Activated naive CD8-positive, alpha-beta T cell treated with anti-CD3 and anti-CD28 coated beads for 36 hours (primary cell): ENCODE measurements at places on chromosomes 2 and 18. TPM values are rescaled to one million over a fixed set of nuclear protein-coding genes. Genes with fewer than 3 reads are reported as not detected.
A peak's percentile ranks its signal among the peaks of the same experiment; 100 is the strongest.

The TANC1 gene
- total RNA-seq: 0.97 TPM

GRCh38 chr18:50069422-50069821 is 125.5 kb downstream of the MYO5B start:
- no peak for DNase-seq
- H3K36me3 ChIP-seq: no peaks in the 10 kb centered on the region
- H3K27ac ChIP-seq: no peak overlapping the region
- no peaks in the 10 kb centered on the region for H3K27me3 ChIP-seq
- H3K4me1 ChIP-seq: no peaks in the 10 kb centered on the region

GRCh38 chr2:204871231-204871953 is 326.1 kb downstream of the PARD3B start:
- peaks cover 2% of the 10 kb centered on the region for H3K36me3 ChIP-seq
- H3K27ac ChIP-seq: no peak overlapping the region
- H3K27me3 ChIP-seq: no peaks in the 10 kb centered on the region
- no peak for DNase-seq
- no peak overlapping the region for H3K4me3 ChIP-seq

GRCh38 chr18:79819968-79820351 is 22.2 kb downstream of the KCNG2 start:
- peaks cover 8% of the 10 kb centered on the region for H3K4me1 ChIP-seq
- no peak for DNase-seq
- no peak overlapping the region for H3K27ac ChIP-seq
- H3K27me3 ChIP-seq: peaks cover 15% of the 10 kb centered on the region
- H3K4me3 ChIP-seq: no peak overlapping the region

DNA sequence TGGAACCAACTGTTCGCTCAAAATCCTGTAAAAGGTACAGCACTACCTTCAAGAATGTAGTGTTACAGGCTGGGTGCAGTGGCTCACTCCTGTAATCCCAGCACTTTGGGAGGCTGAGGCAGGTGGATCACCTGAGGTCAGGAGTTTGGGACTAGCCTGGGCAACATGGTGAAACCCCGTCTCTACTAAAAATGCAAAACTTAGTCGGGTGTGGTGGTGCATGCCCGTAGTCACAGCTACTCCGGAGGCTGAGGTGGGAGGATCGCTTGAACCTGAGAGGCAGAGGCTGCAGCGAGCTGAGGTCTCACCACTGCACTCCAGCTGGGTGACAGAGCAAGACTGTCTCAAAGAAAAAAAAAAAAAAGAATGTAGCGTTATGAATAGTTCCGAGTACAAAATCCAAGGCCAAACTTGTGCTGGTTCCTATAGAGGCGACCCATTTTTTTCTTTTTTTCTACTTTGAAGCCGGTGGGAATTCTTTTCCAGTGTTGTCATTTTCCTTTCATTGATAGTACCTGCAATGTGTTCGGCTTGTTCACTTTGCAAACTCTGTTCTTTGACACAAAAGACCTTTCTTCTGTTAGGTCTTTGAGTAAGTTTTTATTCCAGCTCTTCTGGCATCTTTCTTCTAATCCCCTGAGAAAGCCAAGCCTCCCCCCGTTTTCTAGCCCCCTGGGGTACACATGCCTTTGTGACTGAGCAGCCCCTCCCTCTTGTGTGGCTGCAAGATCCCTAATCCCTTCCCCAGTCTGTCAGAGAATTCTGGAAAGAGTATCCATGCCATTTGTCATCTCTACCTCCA is 25.1 kb downstream of the INPP5D start:
- H3K4me3 ChIP-seq: no peak overlapping the region
- H3K27ac ChIP-seq: peak overlapping the region; percentile 44
- H3K27me3 ChIP-seq: no peaks in the 10 kb centered on the region

GRCh38 chr2:149200109-149200520 is 130.3 kb upstream of the LYPD6 start:
- H3K27me3 ChIP-seq: no peaks in the 10 kb centered on the region
- no peak overlapping the region for H3K27ac ChIP-seq
- no peak for DNase-seq
- H3K4me3 ChIP-seq: no peak overlapping the region
- H3K4me1 ChIP-seq: no peaks in the 10 kb centered on the region
- no peaks in the 10 kb centered on the region for H3K36me3 ChIP-seq

DNA sequence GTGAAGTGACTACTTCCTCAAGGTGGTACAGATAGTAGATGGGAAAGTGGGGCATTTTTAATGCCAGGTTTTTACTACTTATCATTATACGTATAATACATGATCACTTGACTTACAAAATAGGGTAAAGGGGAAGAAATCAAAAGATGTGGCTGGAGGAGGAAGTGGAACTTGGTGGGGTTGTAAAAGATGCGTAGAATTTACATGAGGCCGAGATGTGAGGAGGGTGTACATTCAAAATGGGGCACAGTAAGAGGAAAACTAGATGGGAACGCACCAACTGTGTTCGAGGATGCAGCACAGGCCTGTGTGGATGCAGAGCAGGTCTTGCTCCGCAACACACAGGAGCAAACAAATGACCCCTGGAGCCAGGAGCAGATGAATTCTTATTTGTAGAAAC is 403.3 kb downstream of the TXNL1 start:
- no peaks in the 10 kb centered on the region for H3K36me3 ChIP-seq
- H3K27me3 ChIP-seq: peaks cover 12% of the 10 kb centered on the region
- H3K4me1 ChIP-seq: peaks cover 2% of the 10 kb centered on the region

DNA sequence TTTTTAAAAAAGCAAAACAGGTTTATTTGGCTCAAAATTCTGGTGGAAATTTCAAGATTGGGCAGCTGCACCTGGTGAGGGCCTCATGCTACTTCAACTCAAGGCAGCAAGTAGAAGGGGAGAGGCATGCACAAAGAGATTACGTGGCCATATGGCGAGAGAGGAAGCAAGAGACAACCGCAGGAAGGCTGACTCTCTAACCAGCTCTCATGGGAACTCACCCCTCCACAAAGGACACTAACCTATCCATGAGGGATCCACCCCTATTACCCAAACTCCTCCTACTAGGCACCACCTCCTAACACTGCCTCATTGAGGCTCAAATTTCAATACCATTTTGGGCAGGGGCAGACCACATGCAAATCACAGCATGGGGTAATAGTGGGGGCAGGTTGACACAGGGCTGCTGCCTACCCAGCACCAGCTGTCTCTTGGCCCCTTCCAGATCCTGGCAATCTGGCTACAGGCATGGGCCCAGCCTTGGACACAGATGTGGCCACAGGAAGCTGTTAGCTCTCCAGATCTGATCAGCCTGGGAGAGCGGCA is 2.0 kb upstream of the CAPN10 start:
- H3K36me3 ChIP-seq: peaks cover 10% of the 10 kb centered on the region
- no peak overlapping the region for H3K27ac ChIP-seq
- H3K4me3 ChIP-seq: peak overlapping the region; percentile 89
- no peak for DNase-seq
- H3K4me1 ChIP-seq: peaks cover 49% of the 10 kb centered on the region
- no peaks in the 10 kb centered on the region for H3K27me3 ChIP-seq

DNA sequence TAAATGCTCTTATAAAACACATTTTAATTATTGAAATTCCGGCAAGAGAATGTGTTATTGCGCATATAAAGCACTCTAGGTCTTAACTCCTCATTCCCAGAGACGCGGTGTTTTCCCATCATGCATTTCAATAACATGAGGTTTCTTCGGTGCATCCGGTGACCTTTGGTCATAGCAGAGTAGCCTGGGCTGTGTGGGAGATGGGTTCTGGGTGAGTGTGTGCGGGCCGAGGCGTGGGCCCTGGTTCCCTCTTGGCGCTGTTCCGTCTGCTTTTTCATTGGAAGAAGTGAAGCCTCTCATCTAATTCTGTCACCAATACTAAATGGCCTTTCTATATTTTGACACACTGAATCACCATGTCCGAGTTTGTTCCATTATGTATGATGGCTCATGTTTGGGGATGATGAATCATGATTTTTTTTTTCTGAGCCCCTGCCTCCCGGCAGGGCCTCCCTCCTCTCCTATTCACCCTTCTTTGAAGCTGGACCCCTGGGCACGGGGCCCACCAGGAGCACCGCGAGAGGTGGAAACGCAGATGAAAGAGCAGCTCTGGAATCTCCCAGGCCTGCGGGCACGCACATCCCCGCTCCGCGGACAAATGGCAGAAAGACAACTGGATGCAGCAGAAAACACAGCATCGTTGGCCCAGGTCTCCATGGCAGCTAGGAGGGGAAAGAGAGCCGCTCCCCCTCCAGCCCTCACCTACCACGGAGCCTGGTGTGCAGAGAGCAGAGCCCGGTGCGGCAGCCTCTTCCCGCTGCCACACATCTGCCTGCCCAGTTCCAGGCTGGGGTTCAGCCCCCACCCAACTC is 85.8 kb upstream of the HPCAL1 start:
- H3K27ac ChIP-seq: no peak overlapping the region
- no peak for DNase-seq
- H3K27me3 ChIP-seq: no peaks in the 10 kb centered on the region
- no peak overlapping the region for H3K4me3 ChIP-seq
- H3K36me3 ChIP-seq: no peaks in the 10 kb centered on the region

- H3K4me3 ChIP-seq: no peak overlapping the region
- no peaks in the 10 kb centered on the region for H3K36me3 ChIP-seq
- H3K27me3 ChIP-seq: peaks cover 4% of the 10 kb centered on the region
- H3K4me1 ChIP-seq: peaks cover 33% of the 10 kb centered on the region
- H3K27ac ChIP-seq: no peak overlapping the region
Observed at GRCh38 chr2:174717916-174718315, 46.4 kb downstream of the CHRNA1 start.

DNA sequence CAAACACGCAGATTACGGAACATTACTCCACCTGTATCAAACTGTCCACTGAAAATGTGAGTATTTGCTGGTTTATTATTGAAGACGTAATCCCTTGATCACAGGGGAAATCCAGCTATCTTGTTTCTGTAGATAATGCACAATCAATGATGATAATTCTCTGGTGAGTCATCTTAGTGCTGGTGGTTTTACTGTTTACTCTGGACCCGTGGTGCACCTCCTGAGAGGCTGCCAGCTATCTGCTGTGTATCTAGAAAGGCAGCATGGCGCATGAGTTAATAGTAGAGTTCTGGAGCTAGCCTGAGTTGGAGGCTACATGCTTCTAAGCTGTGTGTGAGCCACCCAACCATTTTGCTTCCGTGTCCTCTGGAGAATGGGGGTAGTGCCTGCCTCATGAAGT is 6.5 kb downstream of the NCAPH start:
- no peaks in the 10 kb centered on the region for H3K27me3 ChIP-seq
- peaks cover 14% of the 10 kb centered on the region for H3K4me1 ChIP-seq
- no peak overlapping the region for H3K27ac ChIP-seq
- H3K36me3 ChIP-seq: peaks cover 69% of the 10 kb centered on the region

GRCh38 chr2:198220763-198221610 is 416.6 kb downstream of the PLCL1 start:
- no peak overlapping the region for H3K27ac ChIP-seq
- DNase-seq: no peak
- H3K36me3 ChIP-seq: no peaks in the 10 kb centered on the region
- H3K4me1 ChIP-seq: no peaks in the 10 kb centered on the region
- no peak overlapping the region for H3K4me3 ChIP-seq

GRCh38 chr2:28751956-28752630 is 463 bp downstream of the PPP1CB start:
- H3K4me3 ChIP-seq: peak overlapping the region; percentile 86
- peak; percentile 37 for DNase-seq
- H3K36me3 ChIP-seq: peaks cover 30% of the 10 kb centered on the region
- H3K4me1 ChIP-seq: peaks cover 56% of the 10 kb centered on the region
- H3K27me3 ChIP-seq: no peaks in the 10 kb centered on the region
- H3K27ac ChIP-seq: peak overlapping the region; percentile 98

DNA sequence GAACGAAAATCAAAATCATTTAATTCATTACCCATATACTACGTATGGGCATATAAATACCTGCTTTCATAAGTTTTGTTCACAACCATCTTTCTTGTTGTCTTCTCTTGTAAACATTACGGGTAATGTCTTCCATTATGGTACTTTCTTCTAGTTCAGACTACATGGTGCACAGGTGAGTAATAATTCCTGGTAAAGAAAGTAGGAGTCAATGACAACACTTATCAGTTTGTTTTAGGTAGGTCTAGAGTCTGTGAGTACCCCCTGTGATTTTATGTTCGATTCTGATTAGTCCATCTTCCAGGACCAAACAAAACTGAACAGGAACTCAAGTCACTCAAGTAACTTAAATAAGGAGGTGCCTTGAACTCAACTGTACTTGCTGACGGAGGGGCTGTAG is 25.2 kb upstream of the CTLA4 start:
- no peaks in the 10 kb centered on the region for H3K36me3 ChIP-seq
- no peak for DNase-seq
- H3K4me1 ChIP-seq: peaks cover 20% of the 10 kb centered on the region
- H3K27me3 ChIP-seq: peaks cover 2% of the 10 kb centered on the region
- no peak overlapping the region for H3K27ac ChIP-seq
- H3K4me3 ChIP-seq: no peak overlapping the region

- H3K4me1 ChIP-seq: no peaks in the 10 kb centered on the region
- no peak for DNase-seq
- H3K27me3 ChIP-seq: no peaks in the 10 kb centered on the region
- no peak overlapping the region for H3K4me3 ChIP-seq
- H3K36me3 ChIP-seq: no peaks in the 10 kb centered on the region
Observed at GRCh38 chr2:128607911-128608506, 289.3 kb upstream of the HS6ST1 start.

The RETREG2 gene
- total RNA-seq: 54.2 TPM

GRCh38 chr18:62249478-62250097 is 62.5 kb downstream of the RELCH start:
- DNase-seq: peak; percentile 54
- H3K4me1 ChIP-seq: no peaks in the 10 kb centered on the region
- H3K4me3 ChIP-seq: no peak overlapping the region
- H3K36me3 ChIP-seq: no peaks in the 10 kb centered on the region

The NYAP2 gene
- not detected for total RNA-seq

- DNase-seq: no peak
- H3K36me3 ChIP-seq: no peaks in the 10 kb centered on the region
- H3K27me3 ChIP-seq: no peaks in the 10 kb centered on the region
- H3K4me1 ChIP-seq: no peaks in the 10 kb centered on the region
- H3K4me3 ChIP-seq: no peak overlapping the region
- no peak overlapping the region for H3K27ac ChIP-seq
Observed at GRCh38 chr18:887716-888115, 17.0 kb upstream of the ADCYAP1 start.

The UGT1A1 gene
- total RNA-seq: not detected

GRCh38 chr2:201932511-201932910 is 101.1 kb upstream of the FZD7 start:
- no peak overlapping the region for H3K27ac ChIP-seq
- no peaks in the 10 kb centered on the region for H3K36me3 ChIP-seq
- no peak for DNase-seq
- no peaks in the 10 kb centered on the region for H3K4me1 ChIP-seq

The CYP26B1 gene
- not detected for total RNA-seq

DNA sequence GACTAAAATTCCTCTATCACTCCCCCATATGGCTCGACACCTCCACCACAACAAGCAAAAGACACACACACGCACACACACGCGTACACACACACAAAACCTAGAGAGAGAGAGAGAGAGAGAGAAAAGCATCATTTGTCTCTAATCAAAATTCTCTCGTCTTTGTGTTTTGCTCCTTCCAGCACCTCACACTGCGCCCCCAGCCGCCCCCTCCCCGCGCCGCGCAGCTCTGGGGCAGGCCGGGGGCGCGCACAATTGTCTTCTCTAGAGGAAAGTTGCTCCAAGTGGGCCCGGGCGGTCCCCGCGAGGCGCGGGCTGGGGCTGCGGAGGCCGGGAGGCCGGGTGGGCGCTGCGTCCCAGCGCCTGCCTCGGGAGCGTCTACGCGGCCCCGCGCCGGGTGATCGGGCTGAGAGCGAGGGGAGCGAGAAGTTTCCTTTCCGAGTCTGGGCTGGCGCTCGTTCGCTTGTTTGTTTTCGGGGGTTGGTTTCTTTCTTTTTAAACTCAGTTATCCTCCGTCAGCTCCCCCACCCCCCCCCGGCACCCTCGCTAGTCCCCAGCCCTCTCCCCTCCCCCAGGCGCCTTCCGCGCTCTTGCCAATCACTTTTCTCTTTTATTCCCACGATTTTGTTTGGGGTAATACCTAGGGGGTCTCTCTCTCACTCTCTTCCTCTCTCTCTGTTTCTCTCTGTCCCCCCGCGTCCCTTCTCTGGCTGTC is 4.1 kb downstream of the ZEB2 start:
- DNase-seq: peak; percentile 55
- H3K4me3 ChIP-seq: peak overlapping the region; percentile 90
- peaks cover 2% of the 10 kb centered on the region for H3K36me3 ChIP-seq
- H3K4me1 ChIP-seq: peaks cover 13% of the 10 kb centered on the region
- peaks cover 39% of the 10 kb centered on the region for H3K27me3 ChIP-seq
